ENCODE measurements at places on chromosomes 1 and 21. TPM values are rescaled to one million over a fixed set of nuclear protein-coding genes. Genes with fewer than 3 reads are reported as not detected.

Gene LRP8
- 1.2 TPM for polyA plus RNA-seq

Gene AP4B1
- 11.4 TPM for polyA plus RNA-seq

Gene CASQ2
- 84.0 TPM for polyA plus RNA-seq

Gene PTGFRN
- polyA plus RNA-seq, result 1.5 TPM

Gene CNTN2
- polyA plus RNA-seq, result 0.01 TPM

Gene BTBD19
- polyA plus RNA-seq, result 1.2 TPM

Gene CLEC20A
- polyA plus RNA-seq, result not detected

Gene COL11A1
- 0.03 TPM for polyA plus RNA-seq

Gene RGS8
- not detected for polyA plus RNA-seq
